ENCODE measurements at places on chromosomes 16 and 17.

DNA sequence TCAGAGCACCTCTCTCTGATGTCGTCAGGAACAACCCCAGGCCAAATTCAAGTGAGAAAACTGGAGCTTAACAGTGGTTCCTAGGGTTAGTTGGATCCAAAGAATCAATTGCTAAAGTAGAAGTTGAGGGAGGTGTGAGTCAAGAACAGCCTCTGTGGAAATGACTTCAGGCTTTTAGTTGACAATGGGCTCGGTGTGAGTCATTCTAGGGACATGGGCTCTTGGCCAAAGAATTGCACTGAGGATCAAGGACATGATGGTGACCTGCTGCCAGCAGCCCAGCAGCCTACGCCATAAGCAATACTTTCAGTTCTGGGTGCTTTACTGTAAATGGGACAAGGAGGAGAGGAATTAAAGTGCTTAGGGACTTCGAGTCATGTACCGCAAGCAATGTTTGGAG, 32.1 kb upstream of the SMURF2 start:
- DNase-seq: no peak

- DNase-seq: no peak
Observed at GRCh38 chr17:63495491-63495890, 18.6 kb downstream of the ACE start.

DNA sequence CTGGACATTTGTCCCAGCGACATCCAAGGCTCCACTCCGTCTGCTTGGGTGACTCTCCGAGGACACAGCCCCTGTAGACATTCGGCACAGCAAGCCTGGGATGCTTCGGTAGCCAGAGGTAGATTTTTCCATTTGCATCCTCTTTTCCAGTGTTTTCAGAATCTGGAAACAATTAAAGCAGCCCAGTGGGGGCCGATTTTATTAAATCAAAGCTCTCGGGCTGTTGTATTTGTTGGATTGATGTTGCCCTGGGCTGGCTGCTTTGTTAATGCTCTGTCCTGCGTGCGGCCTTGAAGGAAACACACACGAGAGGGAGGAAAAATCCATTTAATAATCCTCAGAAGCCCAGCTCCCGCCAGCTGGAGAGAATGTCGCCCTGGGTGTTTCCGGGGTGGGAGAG, 158.1 kb upstream of the CIBAR2 start:
- no peak for DNase-seq

DNA sequence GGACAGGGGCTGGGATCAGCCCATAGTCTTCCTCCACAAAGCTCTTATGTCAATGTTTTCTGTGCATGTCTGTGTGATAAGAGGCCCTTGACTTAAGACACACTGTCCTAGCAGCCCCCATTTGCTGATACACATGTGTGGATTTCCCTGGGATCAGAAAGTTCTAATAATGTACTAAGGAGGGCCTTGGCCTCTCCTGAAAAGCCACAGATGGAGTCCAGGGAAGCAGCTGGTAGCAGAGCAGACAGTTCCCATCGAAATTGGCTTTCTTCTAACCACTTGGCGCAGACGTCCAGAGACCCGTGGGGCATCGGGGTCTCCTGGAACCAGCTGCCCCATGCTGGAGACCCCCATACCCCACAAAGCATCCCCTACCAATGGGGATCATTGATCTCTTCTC, 4.3 kb upstream of the GP2 start:
- no peak for DNase-seq

DNA sequence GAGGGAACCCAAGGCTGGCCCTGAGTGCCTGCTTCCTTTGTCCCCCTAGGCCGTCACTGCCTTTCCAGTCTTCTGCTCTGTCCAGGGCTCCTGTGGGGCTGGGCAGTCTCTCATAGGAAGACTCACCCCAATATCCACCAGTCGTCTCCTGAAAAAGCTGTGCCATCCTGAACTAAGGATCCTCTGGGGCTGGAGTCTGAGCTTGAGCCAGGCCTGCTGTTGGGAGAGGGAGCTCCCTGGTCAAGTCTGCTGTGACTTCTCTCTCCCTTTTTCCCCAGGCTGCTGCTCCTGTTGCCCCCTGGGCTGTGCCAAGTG, 963 bp downstream of the MT1H start:
- DNase-seq: no peak

- DNase-seq: no peak
Observed at GRCh38 chr17:67105213-67105612, 60.9 kb downstream of the CACNG1 start.

DNA sequence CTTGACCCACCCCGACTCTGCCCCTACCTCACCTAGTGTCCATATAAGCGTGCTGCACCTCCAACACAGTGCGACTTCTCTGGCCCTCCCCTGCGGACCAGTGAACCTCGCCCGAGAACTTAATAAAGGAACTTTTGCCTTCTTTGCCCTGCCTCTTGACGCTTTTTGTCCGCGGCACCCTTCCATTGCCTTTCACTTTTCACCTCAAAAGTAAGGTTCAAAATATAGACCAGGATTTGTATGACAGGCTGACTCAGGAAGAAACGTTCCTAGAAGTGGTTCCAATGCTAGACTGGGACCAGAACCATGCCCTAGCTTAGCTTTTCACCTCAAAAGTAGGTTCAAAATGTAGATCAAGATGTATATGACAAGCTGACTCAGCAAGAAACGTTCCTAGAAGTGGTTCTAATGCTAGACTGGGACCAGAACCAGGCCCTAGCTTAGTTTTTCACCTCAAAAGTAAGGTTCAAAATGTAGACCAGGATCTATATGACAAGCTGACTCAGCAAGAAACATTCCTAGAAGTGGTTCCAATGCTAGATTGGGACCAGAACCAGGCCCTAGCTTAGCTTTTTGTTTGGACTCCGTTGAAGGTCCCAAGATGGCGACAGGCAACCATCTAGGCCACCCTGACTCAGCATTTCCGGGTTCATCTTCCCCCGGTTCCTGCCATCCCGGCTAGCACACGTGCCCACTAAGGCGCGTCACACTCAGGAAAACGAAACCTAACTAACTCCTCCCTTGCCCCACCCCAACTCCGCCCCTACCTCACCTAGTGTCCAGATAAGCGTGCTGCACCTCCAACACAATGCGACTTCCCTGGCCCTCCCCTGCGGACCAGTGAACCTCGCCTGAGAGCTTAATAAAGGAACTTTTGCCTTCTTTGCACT, 51.0 kb upstream of the TMEM97 start:
- no peak for DNase-seq

GRCh38 chr17:78122931-78123249, 5.7 kb downstream of the TMC6 start:
- DNase-seq: no peak

DNA sequence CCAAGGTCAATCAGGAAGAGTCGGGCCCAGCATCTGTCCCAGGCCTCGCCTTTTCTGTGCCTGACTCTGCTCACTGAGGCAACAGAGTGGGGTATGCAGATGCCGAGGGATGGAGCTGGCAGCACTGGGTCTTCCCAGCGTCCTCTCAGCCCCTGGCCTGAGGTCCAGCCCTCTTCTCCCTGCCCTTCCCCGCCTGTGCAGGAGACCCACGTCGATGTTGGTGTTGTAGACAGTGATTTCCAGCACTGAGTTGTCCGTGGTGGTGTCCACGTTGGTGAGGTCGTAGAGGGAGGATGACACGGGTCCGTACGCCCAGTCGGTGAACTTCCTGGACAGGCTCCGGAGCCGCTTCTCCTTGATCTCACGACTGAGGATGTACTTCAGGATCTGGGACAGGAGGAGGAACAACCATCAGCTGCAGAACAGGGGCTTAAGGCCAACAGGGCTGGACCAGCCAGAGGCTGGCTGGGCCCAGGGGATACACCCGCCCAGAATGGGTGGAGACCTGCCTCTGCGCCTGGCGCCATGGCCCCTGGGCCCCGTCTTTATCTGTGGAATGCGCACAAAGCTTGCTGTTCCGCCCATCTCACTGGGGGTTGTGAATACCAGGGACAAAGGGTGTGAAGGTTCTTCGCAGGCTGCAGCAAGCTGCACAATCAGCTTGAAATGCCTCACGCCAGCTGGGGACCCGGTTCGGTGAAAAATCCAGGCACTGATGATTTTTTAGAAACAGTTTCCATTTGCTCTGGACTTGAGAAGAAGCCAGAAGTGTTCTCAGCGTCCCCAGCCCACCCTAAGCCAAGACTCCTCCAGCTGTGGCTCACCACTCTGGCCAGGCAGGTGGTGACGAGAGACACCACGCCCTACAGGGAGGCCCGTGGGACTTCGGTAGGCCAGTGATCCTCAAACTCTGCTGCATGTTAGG, 27.5 kb downstream of the TRPV3 start:
- no peak for DNase-seq

- no peak for DNase-seq
Observed at GRCh38 chr17:67759355-67760171, 41.8 kb downstream of the NOL11 start.

DNA sequence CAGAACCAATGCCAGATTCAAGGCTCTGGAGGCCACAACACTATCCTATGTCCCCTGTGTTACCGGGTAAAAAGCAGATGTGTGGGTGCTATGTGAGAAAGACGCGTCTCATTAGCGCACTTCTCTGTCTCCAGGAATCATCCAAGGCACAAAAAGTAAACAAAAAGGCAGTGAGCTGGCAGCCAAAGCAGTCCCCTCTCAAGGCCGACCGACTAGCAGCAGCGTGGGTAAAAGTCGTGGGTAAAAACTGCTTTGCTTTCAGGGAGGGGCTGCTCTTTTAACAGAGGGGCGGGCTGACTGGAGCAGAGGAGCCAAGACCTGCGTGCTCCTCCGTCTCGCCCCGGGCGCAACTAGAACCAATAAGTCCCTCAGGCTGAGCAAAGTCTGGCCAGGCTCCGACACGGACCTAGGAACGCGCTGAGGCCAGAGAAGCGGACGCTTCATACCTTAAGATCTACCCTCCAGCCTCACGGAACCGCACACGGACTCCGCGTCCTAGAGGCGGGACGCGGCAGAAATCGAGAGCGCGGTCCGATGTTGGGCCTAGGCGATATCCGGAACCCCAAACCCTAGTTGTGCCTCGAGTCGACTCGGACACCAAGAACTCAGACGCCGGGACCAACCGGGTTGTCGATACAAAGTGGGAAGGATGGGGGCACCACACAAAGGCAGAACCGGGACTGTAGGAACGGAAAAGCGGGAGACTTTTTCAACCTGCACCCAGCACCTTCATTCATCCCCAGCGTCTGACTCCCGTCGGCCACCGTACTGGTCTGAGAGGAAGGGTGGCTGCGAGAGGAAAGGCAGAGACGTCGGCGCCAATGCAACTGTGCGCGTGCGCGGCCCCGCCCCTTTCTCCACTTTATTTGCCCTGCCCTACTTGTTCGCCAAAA, at the start of gene INTS2:
TSS of gene INTS2 (minus strand) at position 775 of the 893 bp plus-strand sequence. CDS start 1,338 bp downstream, outside the sequence.
- DNase-seq: peak; percentile 97

- DNase-seq: no peak
Observed at GRCh38 chr16:86087011-86087895, 188.3 kb downstream of the IRF8 start.

- no peak for DNase-seq
Observed at GRCh38 chr17:64551461-64551860, 44.7 kb downstream of the CEP95 start.

DNA sequence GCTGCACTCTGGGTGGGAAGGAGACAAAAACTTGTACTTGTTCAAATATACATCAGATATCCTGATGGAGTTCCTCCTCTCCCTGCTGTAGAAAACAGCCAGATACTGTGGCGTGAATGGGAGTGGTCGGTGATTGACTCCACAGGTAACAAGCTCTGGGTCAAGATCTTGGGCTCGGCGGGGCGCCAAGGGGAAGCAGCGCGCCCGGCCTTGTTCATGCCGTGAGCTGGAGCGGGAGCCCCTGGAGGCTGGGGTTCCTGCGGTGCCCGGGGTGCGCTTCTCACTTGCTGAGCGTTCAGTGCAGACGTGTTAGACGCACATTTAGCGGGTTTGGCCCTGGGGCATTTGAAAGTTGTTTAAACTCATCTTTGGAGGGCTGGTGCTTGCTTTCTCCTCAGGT, 44.4 kb downstream of the BANP start:
- no peak for DNase-seq

- DNase-seq: no peak
Observed at GRCh38 chr17:6757747-6758146, 1.9 kb downstream of the XAF1 start.

GRCh38 chr16:89864527-89864820, 8.9 kb upstream of the TCF25 start:
- no peak for DNase-seq

- DNase-seq: no peak
Observed at GRCh38 chr17:9780552-9780951, 10.8 kb downstream of the DHRS7C start.

- DNase-seq: no peak
Observed at GRCh38 chr17:32488177-32488542, 1.4 kb downstream of the CDK5R1 start.

DNA sequence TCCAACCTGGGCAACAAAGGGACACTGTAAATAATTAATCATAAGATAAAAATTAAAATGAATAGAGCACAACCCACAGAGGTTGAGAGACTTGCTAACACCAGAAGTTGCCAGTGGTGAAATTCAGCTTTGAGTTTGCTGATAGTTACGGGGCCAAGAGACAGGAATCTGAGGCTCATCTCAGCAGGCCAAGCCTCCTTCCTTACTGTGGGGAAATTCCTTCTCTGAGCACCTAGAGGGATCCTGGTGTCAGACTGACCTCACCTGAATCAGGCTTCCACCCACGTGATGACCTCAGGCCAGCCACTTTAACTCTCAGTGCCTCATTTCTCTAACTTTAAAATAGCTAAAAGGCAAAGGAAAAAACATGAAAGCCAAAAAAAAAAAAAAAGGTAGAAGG, 4.7 kb downstream of the ABAT start:
- no peak for DNase-seq

GRCh38 chr17:70820276-70820675, 650.9 kb downstream of the KCNJ2 start:
- no peak for DNase-seq

- no peak for DNase-seq
Observed at GRCh38 chr16:55434000-55434399, 45.0 kb upstream of the MMP2 start.

DNA sequence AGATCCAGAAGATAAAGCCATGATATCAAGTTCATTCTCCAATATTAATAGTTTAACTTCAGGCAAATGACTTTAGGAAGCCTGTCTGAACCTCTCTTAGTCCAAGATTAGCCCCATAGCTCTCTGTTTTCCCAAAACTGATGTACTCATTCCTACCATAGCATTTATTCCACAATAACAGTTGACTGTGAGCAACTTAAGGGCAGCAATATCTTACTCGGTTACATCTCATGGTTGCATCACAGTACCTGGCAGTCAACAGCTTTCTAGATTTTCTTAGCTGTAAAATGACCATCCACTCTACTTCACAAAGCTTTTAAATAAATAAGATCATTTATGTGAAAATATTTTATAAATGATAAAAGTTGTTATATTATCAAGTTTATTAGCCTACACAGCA, 58.2 kb upstream of the STAC2 start:
- DNase-seq: no peak
